ENCODE measurements at places on chromosomes 1 and 21.

DNA sequence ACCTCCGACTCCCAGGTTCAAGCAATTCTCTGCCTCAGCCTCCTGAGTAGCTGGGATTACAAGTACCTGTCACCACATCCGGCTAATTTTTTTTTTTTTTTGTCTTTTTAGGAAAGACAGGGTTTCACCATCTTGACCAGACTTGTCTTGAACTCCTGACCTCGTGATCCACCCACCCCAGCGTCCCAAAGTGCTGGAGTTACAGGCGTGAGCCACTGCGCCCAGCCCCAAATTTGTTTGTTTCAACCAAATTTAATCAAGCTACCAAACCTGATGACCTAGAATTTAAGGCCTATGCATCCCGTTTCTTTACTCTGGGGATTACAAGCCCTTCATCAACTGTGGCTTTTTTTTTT lies 58.3 kb upstream of the TBX15 start:
- DNase-seq: no peak

DNA sequence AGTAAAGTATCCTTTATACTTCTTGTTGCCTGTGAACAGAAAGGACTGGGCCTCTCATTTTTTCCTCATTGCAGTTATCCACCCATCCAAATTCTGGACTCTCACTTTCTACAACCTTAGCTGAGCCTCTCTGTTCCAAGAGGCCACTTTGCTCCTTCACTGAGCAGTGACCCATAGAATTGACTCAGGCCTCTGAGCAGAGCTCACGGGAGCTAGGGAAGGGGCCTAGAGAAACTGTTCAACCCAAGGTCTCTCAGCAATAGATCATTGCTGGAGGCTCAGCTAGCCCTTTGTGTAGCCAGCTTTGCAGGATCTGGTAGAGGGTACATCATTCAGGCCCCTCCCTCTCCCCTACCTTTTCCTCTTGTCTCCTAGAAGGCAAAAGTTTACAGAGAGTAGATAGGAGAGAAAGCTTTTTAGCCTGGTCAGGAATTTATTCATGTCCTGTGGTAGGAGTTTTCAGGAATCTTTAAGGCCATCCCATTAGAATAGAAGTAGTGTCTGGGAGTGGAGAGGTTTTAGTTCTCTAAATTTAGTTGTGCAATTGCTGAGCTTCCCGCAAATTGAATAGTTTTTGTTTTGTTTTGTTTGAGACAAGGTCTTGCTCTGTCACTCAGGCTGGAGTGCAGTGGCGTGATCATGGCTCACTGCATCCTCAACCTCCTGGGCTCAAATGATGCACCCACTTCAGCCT lies 6.7 kb downstream of the INTS3 start:
- DNase-seq: no peak

- no peak for DNase-seq
Observed at GRCh38 chr1:30386156-30386926, 337.0 kb downstream of the MATN1 start.

DNA sequence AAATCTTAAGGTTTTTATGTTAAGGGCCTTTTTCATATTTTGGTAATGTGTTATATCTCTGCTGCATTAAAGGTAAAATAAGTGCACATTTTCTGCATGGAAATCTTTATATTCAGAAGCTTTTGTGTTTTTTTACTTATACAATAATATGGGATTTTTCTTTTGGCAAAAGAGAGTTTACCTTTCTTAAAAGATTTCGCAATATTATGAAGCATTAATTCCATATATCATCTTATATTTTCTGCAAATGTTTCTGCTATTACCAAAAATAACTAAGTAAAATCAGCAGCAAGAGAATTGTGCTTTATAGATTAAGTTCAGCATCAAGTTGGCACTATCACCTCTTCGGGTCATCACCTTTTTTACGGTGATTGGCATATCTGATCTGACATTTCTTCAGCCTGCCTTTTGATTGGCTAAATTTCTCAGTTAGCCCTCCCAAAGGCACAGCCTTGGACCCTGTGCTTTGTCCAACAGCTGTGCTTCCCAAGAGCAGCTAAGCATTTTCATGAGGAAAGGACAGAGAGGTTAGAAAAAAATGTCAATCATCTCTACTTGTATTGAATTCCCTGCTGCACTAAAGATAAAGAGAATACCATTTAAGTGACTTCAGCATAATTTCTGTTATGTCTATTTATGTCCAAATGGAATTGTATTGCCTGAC lies 767.1 kb upstream of the PRMT6 start:
- DNase-seq: no peak

DNA sequence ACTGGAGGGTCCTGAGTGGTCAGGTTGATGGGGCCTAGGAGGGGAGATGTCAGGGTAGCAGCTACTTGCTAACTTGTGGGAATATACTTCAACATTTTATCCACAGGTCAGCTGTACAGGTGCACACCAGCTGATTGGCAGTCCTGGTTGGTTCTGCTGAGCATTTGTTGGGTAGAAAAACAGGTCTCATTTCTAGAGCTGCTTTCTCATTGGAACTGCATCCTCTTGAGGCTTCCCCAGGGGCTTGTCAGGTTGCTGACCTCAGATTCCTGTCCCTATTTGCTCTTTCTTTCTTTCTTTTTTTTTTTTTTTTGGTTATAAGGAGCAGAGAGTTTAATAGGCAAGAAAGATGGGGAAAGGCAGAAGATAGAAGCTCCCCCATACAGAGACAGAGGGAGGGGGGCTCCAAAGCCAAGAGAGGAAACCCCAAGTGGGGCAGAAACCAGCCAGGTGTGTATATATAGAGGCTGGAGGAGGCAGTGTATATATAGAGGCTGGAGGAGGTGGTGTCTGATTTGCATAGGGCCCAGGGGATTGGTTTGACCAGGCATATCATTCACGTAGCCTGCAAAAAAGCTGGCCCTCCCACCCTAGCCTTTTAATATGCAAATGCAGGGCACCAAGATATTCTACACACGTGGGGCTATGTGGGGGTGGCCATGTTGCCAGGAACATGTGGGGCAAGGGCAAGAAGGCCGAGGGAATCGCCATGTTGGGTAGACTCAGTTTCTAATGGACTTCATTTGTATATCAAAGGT lies 57.3 kb upstream of the STUM start:
- no peak for DNase-seq

DNA sequence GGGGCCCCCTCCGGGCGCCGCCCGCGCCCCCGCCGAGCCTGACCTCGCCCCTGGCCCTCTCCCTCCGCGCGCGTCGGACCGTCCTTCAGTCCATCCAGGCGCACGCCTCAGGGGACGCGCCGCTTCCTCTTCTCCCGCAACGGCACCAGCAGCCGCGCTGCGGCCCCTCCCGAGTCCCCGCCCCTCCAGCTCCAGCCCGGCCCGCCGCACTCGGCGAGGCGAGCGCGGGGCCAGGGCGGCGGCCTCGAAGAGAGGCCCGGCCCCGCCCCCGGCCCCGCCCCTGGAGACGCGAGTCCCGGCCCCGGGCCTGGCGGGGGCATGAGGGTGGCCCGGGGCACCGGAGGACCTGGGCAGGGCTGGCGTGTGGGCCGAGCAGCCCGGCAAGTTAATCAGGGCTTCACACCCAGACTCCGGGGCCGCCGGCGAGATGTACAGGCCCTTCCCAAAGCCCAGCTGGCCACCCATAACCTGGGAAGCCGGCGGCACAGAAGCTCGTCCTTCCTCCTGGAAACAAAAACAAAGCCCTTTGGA lies at the start of gene IGSF3:
TSS of gene IGSF3 (minus strand) at position 159 of the 531 bp plus-strand sequence. CDS start 1,407 bp downstream, outside the sequence.
- DNase-seq: peak; percentile 81

DNA sequence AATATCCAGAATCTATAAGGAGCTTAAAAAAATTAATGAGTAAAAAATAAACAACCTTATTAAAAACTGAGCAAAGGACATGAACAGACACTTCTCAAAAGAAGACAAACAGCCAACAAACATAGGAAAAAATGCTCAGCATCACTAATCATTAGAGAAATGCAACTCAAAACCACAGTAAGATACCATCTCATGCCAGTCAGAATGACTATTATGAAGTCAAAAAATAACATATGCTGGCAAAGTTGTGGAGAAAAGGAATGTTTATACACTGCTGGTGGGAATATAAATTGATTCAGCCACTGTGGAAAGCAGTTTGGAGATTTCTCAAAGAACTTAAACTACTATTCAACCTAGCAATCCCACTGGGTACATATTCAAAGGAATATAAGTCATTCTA lies 25.3 kb downstream of the PIGK start:
- no peak for DNase-seq

GRCh38 chr1:63414691-63415365 lies 47.4 kb downstream of the ALG6 start:
- DNase-seq: no peak

DNA sequence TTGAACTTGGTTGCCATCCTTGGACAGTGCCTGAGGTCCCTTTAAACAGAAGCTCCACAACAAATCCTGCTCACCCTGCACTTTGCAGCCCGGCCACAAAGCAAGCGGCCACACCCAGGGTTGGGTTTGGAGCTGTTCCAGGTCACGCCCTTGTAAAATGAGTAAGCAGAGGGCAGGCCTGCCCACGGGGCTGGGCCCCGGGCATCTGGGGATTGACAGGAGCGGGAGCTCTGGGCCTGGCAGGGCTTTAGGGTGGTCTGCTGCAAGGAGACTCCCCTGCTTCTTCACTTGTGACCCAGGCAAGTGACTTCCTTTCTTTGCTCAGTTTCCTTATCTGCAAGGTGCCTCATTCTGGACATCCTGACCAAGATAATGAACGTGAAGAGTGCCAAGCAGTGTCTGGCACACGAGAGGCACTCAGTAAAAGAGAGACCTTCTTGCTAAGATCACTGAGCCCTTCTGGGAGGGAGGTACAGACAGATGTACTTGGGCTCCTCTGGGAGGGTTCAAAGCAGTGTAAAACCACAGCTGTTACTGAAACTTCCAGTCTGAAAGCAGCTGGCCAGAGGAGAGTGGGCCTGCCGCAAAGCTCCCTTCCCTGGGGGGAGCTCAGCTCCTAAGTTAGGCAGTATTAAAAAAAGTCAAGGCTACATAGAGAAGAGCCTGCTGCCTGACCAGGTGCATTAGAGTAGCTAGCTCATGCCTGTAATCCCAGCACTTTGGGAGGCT lies 2.6 kb downstream of the E2F2 start:
- no peak for DNase-seq

DNA sequence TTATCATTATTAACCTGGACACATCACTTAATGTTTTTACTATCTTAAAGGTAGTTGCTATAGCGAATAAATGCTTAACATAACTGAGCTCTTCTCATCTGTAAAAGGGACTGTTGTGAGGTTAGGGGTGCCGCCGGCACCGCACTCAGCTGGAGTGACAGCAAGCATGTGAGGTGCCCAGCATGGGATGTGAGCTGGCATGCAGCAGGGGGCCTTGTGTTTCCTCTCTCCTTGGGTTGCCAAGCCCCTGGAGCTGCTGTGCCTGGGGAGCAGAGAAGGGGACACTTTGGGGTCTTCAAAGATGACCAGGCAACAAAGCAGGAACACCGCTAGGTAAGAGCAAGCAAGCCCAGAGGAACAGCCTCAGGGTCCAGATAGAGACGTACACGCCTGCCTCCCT lies 2.1 kb upstream of the ZC3H12A start:
- DNase-seq: no peak

DNA sequence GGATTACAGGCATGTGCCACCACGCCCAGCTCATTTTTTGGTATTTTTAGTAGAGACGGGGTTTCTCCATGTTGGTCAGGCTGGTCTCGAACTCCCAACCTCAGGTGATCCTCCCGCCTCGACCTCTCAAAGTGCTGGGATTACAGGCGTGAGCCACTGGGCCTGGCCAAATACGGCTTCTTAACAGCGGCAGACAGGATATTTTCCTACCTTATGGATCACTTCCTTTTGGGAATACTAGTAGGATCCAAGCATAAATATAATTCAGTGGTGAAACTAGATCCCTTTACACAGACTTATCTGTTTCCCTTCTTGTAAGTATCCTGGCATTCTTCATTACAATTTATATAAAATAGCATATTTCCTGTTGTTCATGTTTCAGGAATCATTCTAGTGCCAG lies 40.9 kb downstream of the WNT4 start:
- DNase-seq: no peak
